Common myeloid progenitor, CD34-positive (primary cell): ENCODE measurements at places on chromosomes 3 and 15.
A peak's percentile ranks its signal among the peaks of the same experiment; 100 is the strongest.

GRCh38 chr15:99556011-99556410 is 9.8 kb upstream of the MEF2A start:
- DNase-seq = peak; percentile 65

- DNase-seq = no peak
Observed at GRCh38 chr3:45666757-45667431, 22.3 kb upstream of the SACM1L start.

- DNase-seq = no peak
Observed at GRCh38 chr3:32856901-32857507, 39.2 kb downstream of the TRIM71 start.

DNA sequence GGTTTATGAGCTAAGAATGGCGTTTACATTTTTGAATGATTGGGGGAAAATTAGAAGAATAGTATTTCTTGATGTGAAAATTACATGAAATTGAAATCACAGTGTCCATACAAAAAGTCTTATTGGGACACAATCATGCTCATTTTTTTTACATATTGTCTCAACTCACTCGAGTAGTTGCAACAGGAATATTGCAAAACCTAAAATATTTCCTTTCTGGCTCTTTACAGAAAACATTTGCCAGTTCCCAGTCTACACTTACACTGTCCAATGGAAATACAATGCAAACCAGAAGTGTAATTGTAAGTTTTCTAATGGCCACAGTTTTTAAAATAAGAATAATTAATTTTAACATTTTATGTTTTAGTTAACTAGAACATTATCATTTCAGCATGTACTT is 137.8 kb downstream of the SAMMSON start:
- no peak for DNase-seq

GRCh38 chr3:195715583-195716266 is 5.1 kb upstream of the MUC20 start:
- DNase-seq = no peak

GRCh38 chr3:73784686-73785392 is 160.1 kb upstream of the PDZRN3 start:
- no peak for DNase-seq
